ENCODE measurements at places on chromosomes 3 and 15.

- peak; percentile 62 for DNase-seq
Measured at GRCh38 chr15:91302588-91303439, 202.8 kb downstream of the SV2B start.

- DNase-seq = no peak
Measured at GRCh38 chr15:35458176-35458856, 87.6 kb downstream of the DPH6 start.

GRCh38 chr3:43062040-43062563 is 43.8 kb downstream of the POMGNT2 start:
- DNase-seq = no peak

- DNase-seq = no peak
Measured at GRCh38 chr3:142274908-142275307, 49.5 kb upstream of the GK5 start.

- no peak for DNase-seq
Measured at GRCh38 chr3:115537669-115538068, 85.6 kb upstream of the GAP43 start.

GRCh38 chr3:156760333-156760732 is 65.8 kb upstream of the LEKR1 start:
- DNase-seq = no peak

GRCh38 chr15:80951941-80952340 is 37.7 kb downstream of the MESD start:
- no peak for DNase-seq

GRCh38 chr3:12829886-12830784 is 11.2 kb downstream of the RPL32 start:
- DNase-seq = no peak

DNA sequence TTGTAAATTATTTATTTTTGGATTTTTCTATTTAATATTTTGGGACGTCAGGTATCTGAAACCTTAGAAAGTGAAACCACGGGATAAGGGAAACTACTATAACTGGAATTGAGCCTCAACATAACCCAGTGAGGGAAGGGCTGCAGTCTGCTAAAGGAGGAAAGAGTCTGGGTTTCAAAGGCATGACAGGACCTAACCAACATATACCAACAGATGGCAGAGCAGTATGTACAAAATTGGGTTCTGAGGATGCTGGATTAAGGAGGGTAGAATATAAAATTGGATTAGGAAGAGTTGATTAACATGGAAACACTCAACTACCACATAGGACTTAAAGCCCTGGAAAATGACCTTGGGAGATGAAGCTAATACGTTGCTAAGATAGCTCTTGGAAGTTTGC is 603.5 kb downstream of the MECOM start:
- no peak for DNase-seq
